CD8-positive, alpha-beta T cell (primary cell): ENCODE measurements at places on chromosomes 11 and 22.

DNA sequence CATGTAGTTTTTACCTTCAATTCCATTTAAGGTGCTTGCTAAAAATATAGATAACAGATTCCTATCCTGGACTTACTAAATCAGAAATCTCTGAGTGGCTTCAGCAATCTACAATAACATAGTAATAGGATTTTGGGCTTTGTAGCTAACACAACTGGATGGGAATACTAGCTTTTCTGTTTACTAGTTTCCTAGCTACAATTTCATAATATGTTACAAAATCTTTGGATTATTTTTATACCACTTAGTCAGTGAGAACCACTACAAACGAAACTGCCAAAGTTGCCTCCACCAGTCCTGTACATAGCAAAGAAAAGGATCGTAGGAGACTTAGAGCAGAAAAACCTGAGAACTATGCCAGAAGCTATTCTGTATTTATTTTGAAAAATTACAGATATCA, 87.7 kb upstream of the ANO3 start:
- DNase-seq, result no peak

- DNase-seq, result no peak
Observed at GRCh38 chr11:40292721-40293508, 1166.5 kb downstream of the LRRC4C start.

- no peak for DNase-seq
Observed at GRCh38 chr11:2489083-2489482, 44.3 kb downstream of the KCNQ1 start.

DNA sequence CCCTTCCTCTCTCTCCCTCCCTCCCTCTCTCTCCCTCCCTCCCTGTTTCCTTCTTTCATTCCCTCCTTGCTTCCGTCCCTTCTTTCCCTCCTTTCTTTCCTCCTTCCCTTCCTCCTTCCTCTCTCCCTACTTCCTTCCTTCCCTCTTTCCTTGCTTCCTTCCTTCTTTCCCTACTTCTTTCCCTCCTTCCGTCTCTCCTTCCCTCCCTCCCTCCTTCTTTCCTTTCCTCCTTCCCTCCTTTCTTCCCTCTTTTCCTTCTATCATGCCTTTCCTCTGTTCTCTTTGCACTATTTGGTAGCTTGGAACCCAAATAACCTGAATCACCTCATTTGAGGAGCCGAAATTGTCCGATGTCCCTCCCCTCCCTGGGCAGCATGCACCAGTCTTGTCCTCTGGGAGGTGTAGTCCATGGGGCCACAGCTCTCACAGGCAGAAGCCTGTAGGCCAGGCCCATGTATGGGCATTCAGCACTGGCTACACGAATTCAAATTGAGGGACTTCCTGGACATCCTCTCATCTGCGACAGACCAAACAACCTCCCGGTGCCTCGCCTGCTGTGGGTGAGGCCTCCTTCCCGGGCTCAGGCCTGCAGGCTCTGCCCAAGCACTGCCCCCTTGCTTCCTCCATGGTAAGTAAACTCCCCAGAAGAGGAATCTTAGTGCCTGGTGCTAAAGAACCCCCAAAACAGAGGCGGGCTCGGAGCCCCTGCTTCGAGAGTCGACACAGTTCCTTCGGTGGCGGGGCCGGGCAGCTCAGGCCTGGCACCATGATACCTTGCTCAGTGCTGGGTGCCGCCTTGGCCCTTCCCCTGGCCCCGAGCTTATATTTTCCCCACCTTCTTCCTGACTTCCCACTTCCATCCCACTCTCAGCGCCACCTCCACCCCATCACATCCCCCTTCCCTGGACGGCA, 454.1 kb upstream of the CADM1 start:
- no peak for DNase-seq
